ENCODE measurements at places on chromosomes 1 and 21.

GRCh38 chr1:210937846-210938245 lies 196.1 kb downstream of the KCNH1 start:
- no peak for DNase-seq

- no peak for DNase-seq
Measured at GRCh38 chr1:22889213-22889827, 83.3 kb downstream of the LACTBL1 start.

- no peak for DNase-seq
Measured at GRCh38 chr1:169138866-169139670, 32.6 kb downstream of the ATP1B1 start.

DNA sequence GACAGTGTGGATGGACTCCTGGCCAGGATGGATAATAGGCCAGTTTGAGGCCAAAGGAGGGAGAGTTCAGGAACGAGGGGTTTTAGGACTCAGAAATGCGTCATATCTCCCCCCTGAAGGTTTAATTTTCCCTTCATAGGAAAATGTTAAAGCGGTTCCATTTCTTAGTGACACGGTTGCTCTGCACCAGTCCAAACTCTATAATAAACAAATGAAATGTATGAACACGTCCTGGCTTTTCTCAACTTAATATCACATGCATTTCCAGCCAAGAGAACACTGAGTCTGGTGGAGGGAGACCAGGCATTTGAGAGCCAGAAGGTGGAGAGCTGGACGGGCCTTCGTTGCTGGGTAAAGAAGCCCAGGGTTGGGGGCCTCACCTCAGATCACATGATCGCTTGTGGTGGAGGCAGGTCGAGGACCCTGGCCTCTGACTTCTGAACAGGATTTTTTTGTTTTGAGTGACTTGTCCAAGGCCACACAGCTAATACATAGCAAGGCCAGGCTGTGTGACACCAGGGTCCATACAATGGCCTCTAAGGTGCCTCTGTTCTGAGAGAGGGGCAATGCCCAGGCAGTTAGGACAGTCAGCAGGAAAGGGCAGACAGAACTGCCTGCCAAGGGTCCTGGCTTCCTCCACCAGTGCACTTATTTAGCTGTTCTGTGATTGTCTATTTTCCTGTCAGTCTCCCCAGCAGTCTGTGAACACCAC lies 11.4 kb downstream of the SLC1A7 start:
- DNase-seq: no peak

DNA sequence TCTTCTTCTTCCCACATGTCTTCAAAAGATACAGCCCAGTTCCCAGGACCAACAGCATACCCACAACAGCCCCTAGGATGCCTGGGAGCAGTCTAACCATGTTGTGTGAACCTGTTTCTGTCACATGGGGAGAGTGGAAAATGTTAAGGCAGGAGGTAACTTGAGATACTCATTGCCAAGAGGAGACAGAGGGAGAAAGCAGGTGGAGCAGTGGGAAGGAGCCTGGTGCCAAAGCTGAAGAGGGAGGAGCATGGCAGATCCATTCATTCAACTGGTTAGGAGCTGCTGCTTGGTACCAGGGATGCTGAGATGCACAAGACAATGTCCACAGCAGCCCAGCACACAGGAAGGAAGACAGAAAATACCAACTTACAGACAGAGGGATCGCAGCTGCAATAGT lies 149.8 kb upstream of the ETV3 start:
- DNase-seq: no peak

DNA sequence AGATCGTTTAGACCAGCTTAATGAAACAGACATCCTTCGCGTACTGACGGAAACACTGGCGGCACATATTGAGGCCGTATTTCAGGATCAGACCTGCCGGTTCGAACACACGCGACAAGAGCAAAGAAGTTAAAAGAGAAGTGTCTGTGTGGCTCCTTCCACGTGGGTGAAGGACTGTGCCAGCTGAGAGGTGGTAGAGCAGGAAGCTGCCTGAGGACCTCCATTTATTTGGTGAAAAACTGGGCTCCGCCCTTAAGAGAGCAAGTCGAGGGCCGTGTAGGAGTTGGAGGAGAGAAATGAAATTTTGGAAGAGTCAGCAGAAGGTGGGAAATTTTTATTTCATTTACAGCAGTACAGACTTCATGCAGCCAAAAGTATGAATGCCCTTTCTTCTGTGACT lies 38.8 kb upstream of the ADORA3 start:
- DNase-seq: no peak

DNA sequence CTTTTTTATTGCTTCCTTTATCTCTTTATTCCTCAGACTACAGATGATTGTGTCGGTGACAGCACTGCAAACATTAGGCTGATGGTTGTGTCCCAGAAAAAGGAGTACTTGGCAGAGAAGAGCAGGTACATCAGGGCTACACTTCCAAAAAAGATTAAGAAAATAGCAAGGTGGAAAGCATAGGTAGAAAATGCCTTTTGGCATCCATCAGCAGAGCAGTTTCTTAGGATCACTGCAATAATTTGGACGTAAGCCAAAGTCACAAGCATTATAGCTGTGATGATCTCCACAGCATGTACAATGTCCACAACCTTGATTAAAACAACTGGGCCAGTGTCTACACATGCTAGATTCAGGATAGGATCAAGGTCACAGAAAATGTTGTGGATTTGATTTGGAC lies 5.9 kb downstream of the OR6K2 start:
- no peak for DNase-seq

- no peak for DNase-seq
Measured at GRCh38 chr1:27603309-27603680, 649 bp downstream of the AHDC1 start.

- DNase-seq: no peak
Measured at GRCh38 chr1:119002028-119002686, 14.0 kb upstream of the TBX15 start.

GRCh38 chr1:40264354-40264781 lies 6.3 kb downstream of the ZMPSTE24 start:
- no peak for DNase-seq

GRCh38 chr1:187383366-187383765 lies 554.6 kb downstream of the PLA2G4A start:
- no peak for DNase-seq

DNA sequence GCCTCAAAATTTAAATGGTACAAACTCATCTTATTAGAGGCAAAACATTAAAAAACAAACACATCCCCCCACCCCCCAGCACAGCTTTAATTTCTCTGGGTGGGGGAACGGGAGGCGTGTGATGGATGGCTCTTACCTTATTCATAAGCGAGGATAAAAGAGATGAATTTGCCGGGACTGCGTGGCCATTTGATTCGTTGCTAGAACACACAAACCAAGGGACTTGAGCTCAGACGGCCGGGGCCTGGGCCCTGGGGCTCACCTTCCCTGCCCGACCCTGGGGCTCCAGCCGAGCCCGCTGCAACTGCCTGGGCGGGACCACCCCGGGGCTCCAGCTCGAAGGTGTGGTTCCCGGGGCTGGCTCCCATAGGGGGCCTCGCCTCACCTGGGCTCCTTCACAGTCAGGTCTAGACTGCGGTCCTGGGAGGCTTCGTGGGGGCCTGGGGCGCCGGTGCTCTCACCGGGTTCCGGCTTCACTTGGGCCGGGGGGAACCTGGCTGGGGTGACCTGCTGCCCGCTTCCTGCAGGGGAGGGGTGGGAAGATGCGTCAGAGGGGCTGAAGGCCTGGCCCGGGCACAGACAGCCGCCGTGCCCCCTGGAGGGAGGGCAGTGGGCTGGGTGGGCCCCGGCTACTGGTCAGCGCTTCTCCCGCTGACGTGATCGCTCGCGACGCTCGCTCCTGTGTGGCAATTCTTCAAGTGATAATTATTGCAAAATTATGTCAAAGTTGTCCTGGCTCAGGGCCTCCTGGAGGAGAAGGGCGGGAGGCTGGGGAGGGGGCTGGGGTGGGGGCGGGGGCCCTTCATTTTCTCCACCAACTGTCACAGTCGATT lies 145.7 kb downstream of the CASZ1 start:
- DNase-seq: no peak
